ENCODE measurements at places on chromosomes 5 and 9. TPM values are rescaled to one million over a fixed set of nuclear protein-coding genes. Genes with fewer than 3 reads are reported as not detected.

DNA sequence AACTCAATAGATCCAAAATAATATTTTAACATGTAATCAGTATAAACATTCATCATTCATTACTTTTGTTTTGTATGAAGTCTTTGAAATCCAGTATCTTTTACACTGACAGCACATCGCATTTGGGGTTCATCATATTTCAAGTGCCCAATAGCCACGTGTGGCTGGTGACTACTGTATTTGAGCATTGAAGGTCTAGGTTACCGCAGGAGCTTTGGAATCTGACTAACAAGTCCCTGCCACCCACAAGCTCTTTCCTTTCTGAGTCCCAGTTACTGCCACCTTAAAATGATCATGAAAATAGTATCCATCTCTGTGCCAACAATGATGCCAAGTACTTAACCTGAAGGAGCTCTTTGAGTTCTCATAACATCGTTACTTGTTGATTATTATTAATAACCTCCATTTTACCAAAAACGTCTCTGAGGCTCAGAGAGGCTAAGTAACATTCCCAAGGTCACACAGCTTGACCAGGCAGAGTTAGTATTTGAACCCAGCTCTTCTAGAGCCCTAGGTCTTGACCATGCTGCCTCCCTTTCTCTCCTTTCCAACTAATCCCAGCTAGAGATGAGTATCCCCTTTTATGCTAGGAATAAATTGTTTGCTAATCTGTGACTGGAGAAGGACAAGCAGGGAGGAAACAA is 24.2 kb downstream of the ARHGEF37 start:
- no peak for DNase-seq

DNA sequence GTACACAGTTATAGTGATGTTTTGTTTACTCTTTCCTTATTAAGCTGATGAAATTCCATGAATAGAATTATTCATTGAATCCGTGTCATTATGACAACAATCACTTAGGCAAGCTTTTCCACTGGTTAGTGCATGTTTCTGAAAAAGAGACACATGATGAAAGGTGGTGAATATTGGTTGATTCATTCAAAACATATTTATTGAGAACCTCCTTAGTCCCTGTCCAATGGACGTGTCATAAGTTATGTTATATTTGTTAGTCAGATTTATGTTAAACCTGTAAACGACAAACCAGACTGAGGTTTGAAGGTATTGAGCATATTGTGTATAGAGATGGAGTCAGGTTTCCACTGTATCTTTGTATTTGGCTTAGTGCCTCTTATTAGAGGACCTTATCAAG is 1888.9 kb upstream of the CDH6 start:
- DNase-seq = no peak

GTF2H2 gene
- 10.8 TPM for total RNA-seq

DNA sequence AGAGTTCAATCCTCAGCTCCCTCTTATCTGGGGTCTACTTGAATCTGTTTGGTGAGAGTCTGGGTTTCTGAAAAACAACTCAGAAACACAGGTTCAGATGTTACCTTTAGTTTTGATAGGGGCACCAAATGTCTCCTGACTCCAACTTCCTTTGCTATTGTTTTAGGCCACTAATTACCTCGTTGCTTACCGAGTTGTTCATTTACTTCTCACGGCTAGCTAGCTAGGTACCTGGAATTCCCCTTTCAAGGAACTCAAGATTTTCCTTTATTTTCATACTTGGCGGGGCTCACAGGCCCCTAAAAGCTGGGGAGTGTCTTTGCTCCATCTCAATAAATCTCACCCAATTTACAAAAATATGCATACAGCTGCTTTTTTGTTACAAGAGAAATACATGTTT is 111.4 kb downstream of the SLC28A3 start:
- no peak for DNase-seq

VDAC1 gene
- 95.3 TPM for total RNA-seq

- DNase-seq = no peak
These were observed 526.5 kb upstream of the NUDT12 start for GRCh38 chr5:104088876-104089778.

SVEP1 gene
- total RNA-seq = 84.5 TPM

- DNase-seq = no peak
These were observed 53.3 kb downstream of the MEGF10 start for GRCh38 chr5:127343866-127344265.

GRCh38 chr5:123538670-123539459 is 26.9 kb downstream of the CSNK1G3 start:
- DNase-seq = no peak

TMEM250 gene
- total RNA-seq = 25.0 TPM

C9orf153 gene
- total RNA-seq = not detected
